ENCODE measurements at places on chromosomes 3 and 15. TPM values are rescaled to one million over a fixed set of nuclear protein-coding genes. Genes with fewer than 3 reads are reported as not detected.

The CPNE4 gene
- total RNA-seq = not detected

DNA sequence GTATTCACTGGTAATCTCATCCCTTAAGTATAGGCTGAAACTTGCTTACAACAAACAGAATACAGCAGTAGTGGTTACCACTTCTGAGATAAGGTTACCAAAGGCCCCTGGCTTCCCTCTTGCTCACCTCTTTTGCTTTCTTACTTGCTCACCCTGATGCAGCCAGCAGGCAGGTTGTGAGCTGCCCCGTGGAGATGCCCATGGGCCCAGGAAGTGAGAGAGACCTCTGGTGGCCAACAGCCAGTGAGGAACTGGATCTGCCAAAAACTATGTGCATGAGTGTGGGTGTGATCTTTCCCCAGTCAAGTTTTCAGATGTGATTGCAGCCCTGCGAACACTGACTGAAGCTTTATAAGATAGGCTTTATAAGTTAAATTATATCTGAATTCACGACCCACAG is 48.7 kb downstream of the NMNAT3 start:
- H3K4me3 ChIP-seq = no peak overlapping the region
- H3K36me3 ChIP-seq = no peaks in the 10 kb centered on the region
- no peak overlapping the region for H3K27ac ChIP-seq

The SCN11A gene
- total RNA-seq = not detected

DNA sequence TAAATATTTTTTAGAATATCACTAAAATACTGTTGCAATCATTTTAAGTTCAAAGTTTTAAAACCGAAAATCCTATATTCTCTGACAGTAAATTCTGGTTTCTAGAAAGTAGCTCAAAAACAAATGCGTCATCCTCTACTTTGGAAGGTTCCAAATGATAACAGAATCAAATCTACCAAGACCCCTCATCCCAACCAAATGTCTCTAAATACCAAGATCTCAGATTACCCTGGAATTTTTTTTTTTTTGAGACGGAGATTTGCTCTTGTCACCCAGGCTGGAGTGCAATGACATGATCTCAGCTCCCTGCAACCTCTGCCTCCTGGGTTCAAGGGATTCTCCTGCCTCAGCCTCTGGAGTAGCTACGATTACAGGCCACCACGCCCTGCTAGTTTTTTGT is 16.8 kb downstream of the TBL1XR1 start:
- peaks cover 31% of the 10 kb centered on the region for H3K36me3 ChIP-seq
- no peak for DNase-seq
- no peak overlapping the region for H3K27ac ChIP-seq
- no peak overlapping the region for H3K4me3 ChIP-seq
- no peaks in the 10 kb centered on the region for H3K27me3 ChIP-seq

- no peak overlapping the region for H3K27ac ChIP-seq
- H3K36me3 ChIP-seq = no peaks in the 10 kb centered on the region
- no peak for DNase-seq
- no peak overlapping the region for H3K4me3 ChIP-seq
Observed at GRCh38 chr3:171699601-171700000, 110.7 kb downstream of the PLD1 start.

GRCh38 chr3:133593243-133593642 is 19.8 kb downstream of the CDV3 start:
- no peak for DNase-seq
- H3K4me1 ChIP-seq = peaks cover 23% of the 10 kb centered on the region
- H3K27ac ChIP-seq = no peak overlapping the region
- no peak overlapping the region for H3K4me3 ChIP-seq
- H3K27me3 ChIP-seq = no peaks in the 10 kb centered on the region
- H3K36me3 ChIP-seq = peaks cover 28% of the 10 kb centered on the region

The TMC3 gene
- not detected for total RNA-seq

The BFSP2 gene
- total RNA-seq = 0.55 TPM

DNA sequence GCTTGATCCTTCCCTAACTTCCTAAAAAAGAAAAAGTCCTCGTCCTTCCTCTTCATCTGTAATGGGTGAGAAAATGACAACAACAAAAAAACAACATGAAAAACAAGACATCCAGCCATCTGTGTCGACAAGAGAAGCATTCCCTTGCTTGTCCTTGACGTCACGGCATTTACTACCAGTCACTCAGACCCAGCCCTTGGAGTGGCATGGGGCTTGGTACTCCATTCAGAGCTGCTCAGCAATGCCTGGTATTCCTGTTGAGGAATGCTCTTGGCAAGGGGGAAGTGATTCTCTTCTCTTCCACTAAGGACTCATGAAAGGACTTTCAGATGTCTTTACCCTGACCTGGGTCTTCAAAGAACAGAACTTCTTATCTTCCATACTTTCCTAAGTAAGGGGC is 339.7 kb upstream of the RASGRP1 start:
- H3K36me3 ChIP-seq = peaks cover 8% of the 10 kb centered on the region
- peaks cover 13% of the 10 kb centered on the region for H3K27me3 ChIP-seq
- DNase-seq = no peak
- H3K4me1 ChIP-seq = no peaks in the 10 kb centered on the region
- no peak overlapping the region for H3K27ac ChIP-seq
- H3K4me3 ChIP-seq = no peak overlapping the region

DNA sequence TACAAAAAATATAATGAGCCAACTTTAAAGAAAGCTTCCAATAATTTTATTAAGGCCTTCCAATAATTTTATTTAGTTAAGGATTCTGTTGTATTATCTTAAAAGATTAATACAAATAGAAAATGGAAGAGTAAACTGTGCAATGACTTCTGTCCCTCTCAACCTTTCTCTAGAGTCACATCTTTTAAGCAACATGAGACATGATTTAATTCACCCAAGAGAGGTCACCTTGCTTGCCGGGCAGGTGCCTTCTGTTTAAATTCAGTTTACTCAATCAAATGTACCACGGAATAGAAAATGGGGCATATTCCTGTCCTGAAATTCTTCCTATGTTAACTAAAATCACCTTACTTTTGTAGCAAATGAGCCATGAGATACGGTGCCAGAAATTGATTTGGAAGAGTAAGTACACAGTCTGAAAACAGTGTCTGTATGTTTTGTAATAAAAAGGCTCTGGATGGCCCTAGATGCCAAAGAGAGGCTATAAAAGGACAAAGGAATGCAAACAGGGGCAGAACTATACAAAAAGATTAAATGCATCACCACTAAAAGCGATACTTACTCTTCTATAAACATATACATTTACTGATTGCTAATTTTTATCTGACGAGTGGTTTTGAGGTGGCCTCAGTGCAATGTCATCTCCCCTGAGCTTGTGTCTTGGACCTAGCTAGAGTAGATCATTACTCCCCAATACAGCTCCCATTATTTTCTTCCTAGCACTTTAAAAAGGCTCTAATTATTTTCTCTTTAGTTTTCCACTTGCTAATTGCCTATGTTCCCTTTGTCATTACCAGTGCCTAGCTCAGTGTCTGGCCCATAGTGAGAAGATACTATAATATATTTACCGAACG is 134.0 kb downstream of the FHIT start:
- no peak overlapping the region for H3K4me3 ChIP-seq
- no peaks in the 10 kb centered on the region for H3K36me3 ChIP-seq
- H3K27me3 ChIP-seq = no peaks in the 10 kb centered on the region
- H3K27ac ChIP-seq = no peak overlapping the region

The SH3GL3 gene
- total RNA-seq = not detected

- no peaks in the 10 kb centered on the region for H3K27me3 ChIP-seq
- no peak overlapping the region for H3K27ac ChIP-seq
- H3K4me3 ChIP-seq = no peak overlapping the region
- no peak for DNase-seq
Observed at GRCh38 chr3:178703268-178703975, 167.2 kb downstream of the KCNMB2 start.

DNA sequence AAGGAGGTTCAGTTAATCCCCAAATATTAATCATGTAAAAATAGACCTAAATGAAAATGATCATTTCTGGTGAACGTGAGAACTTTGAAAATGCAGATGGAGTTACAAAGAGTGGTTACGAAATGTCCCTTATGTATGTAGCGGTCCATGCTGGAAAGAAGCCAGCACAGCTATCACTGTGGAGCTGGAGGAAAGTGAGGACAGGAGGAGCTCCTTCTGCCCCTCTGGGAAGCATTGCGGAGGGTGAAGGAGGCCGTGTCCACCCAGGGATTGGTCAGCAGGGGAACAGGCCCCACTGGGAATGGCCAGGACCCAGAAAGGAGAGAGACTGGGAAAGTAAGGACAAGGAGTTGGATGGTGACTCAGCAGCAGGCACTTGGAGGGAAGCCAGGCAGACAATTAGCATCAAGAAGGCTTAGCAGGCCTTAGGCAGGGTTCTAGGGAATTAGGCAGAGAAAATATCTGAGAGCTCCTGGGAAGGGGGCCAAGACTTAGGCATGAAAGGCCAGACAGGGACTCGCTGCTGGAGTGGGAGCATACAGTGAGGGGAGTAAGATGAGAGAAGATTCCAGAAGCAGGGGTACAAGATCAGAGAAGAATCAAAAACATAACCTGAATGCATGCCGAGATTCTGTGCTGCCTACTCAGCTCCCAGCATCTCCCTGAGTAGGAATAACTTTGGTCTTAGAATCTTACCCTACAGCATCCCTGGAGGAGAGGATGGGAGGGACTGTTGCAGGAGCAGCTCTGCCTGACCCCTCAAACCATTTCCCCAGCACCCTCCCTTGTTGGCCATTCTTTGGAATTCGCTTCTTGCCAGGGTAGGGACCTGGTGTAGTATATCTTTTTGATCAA is 171.0 kb upstream of the UMPS start:
- DNase-seq = no peak
- H3K27ac ChIP-seq = no peak overlapping the region
- no peaks in the 10 kb centered on the region for H3K36me3 ChIP-seq
- H3K4me3 ChIP-seq = no peak overlapping the region
- H3K4me1 ChIP-seq = peaks cover 2% of the 10 kb centered on the region

The IL17RD gene
- total RNA-seq = 0.05 TPM

DNA sequence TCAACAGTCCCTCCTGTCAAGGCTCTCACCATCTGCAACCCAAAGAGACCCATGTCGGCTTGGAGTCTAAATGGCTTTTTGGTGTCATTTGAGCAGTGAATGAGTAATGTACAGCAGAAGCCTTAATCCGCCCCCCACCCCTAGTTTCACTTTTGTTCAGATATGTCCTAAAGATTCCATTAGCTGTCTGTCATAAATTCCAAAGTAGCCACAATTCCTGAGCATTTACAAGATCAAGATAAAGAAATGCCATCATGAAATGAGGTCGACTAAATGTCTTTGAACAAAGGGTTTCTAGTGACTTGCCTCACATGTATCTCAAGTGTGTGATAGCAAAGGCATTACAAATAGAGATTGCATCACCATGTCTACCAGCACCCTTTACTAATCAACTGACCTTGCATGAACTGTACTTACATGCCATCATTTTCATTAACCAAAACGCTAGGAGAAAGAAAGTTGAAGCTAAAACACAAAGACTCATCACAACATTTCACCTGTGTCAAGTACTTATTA is 123.8 kb upstream of the PHLDB2 start:
- no peak overlapping the region for H3K4me3 ChIP-seq
- H3K4me1 ChIP-seq = peaks cover 28% of the 10 kb centered on the region
- no peak for DNase-seq
- H3K27me3 ChIP-seq = no peaks in the 10 kb centered on the region
- no peak overlapping the region for H3K27ac ChIP-seq

GRCh38 chr3:78988324-78988723 is 779.5 kb downstream of the ROBO1 start:
- no peak overlapping the region for H3K27ac ChIP-seq
- no peaks in the 10 kb centered on the region for H3K27me3 ChIP-seq
- H3K4me3 ChIP-seq = no peak overlapping the region
